ENCODE measurements at places on chromosomes 7 and 10.

DNA sequence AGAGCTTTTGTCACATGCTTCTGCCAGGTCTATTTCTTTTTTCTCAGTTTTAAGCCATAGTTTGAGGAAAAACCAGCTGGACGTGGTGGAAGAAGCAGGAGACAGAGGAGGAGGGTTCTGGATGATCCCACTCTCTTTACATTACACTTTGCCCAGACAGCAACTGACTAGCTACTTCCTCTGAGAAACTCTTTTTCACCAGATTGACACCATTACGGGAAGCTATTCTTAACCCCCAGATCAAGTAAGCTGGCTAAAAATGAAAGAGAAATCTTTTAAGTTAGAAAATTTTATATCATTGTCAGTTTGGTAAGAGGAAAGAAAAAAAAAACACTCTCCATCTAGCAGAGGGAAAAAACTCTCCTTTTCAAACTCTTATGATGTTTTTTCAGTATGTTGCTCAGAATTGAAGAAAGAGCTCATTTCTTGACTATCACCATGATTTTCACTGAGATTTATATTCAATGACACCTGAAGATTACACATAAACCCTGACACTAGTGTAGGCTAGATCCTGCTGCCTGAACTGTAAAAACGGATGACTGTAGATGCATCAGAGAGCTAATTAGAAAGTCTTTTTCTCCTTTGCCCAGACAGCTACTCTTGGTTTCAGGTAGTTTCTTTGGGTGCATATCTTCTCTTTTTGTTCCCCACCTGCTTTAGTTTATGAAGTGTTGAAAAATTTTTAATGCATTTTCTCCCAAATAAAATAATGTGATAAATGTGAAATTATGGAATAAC lies 203.1 kb downstream of the TFEC start:
- DNase-seq, result no peak

- DNase-seq, result no peak
These were observed 41.2 kb downstream of the TBC1D12 start for GRCh38 chr10:94443549-94443948.

DNA sequence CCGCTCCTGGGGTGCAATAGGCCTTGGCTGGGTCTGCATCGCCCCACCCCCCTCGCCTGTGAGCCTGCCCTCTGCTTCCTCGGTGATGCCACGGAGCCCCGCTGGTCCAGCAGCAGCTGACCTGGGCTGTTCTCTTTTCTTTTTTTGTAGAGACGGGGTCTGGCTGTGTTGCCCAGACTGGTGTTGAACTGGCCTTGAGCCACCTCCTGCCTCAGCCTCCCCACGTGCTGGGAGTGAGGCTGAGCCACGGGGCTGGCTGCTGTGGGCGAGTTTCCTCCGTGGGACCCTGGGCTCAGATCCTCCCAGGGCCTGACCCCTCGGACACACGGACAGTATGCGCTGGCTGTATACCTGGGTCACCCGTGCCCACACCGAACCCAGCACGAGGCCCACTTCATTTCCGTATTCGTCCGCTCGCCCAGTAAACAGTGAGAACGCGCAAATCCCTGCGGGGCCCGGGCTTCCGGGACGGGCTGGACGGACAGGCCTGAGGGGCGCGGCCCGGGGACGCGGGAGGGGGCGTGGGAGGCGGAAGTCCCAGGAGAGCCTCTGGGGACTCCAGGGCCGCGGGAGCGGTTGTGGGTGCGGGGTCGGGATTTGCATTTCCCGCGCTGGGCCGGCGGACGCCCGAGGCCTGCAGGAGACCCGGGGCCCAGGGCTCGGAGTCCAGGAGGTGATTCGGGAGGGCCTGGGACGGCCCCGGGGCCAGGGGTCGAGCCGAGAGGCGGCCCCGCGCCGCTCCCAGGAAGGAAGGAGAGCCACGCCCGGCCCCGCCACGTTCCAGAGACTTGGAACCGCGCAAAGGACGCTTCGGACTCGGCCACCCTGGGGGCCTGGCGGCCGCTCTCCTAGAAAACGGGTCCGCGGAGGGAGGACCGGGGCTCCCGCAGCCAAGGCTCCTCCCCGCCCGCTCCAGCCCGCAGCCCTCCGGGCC lies 57.7 kb upstream of the DNAJB6 start:
- no peak for DNase-seq

DNA sequence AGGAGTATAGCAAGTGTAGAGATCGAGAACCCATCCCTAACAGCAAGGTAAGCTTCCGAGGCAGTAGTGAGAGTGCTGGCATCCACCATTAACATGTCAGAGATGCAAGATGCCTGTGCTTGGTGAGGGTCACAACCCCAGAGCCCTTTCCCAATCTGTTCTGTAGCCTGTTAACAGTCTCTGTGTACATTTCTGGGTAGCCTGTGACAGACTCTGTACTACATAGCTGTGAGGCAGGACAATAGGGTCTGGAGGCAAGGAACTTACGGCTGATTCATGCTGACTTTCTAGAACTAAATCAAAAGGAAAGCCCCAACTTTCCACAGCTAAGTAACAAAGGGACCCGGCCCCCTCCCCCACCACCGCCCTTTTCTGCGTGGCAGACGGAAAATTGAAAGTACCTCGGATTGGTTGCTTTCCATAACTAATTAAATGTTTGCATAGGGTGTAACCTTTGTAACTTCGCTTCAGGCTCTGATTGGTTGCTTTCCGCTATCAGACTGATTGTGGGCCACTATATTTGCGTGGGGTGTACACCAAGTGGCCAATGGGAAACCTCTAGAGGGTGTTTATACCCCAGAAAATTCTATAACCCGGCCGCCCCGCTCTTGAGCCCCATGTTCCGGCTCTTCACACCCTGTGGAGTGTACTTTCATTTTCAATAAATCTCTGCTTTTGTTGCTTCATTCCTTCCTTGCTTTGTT lies 1.4 kb upstream of the TMEM168 start:
- no peak for DNase-seq

GRCh38 chr7:128437426-128438332 lies 18.0 kb upstream of the HILPDA start:
- DNase-seq, result no peak

GRCh38 chr7:28408105-28408959 lies 4.0 kb upstream of the CREB5 start:
- DNase-seq, result no peak

GRCh38 chr10:100128951-100129350 lies 47.3 kb upstream of the CPN1 start:
- DNase-seq, result no peak

- DNase-seq, result no peak
These were observed 109.4 kb downstream of the TRIM24 start for GRCh38 chr7:138569418-138569817.

- DNase-seq, result no peak
These were observed 283.8 kb upstream of the SHH start for GRCh38 chr7:156095908-156096539.

DNA sequence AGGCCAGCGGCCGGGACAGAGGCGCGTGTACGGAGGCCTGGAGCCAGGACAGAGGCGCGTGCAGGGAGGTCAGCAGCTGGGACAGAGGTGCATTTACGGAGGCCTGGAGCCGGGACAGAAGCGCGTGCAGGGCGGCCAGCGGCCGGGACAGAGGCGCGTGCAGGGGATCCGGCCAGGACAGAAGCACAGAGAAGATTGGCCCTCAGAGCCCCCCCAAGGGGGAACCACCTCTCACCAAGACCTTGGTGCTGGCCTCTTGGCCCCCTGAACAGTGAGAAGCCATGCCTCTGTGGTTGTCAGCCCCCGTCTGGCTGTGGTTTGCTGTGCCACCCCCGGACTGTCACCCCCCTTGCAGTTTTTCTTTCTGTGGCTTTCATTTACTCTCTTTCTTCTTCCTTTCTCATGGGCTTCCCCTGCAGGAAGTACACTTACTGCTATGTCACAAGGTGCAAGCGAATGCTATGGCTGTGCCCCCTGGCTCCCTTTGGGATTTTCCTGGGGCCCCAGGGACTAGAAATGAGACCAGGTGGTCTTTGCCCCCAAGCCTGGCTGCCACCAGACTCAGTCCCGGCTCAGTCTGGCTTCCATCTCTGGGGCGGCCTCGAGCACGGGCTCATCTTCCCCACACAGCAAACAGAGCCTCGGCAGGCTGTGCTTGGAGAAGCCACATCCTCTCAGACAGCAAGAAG lies 41.1 kb downstream of the INSIG1 start:
- DNase-seq, result no peak

DNA sequence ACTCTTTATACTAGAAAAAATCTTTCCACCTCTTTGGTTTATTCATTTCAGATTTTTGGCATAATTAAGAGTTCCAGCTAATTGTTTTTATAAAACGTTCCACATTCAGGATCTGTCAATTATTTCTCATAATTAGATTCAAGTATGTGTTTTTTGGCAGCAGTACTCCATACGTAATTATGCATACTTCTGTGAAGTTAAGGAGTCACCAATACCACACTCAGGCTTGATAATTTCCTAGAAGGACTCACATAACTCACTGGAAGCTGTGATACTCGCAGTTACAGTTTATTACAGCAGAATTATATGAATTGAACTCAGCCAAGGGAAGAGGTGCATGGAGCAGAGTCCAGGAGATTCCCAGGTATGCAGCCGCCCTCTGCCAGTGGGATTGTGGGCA lies 290.5 kb upstream of the AKR1E2 start:
- DNase-seq, result no peak

DNA sequence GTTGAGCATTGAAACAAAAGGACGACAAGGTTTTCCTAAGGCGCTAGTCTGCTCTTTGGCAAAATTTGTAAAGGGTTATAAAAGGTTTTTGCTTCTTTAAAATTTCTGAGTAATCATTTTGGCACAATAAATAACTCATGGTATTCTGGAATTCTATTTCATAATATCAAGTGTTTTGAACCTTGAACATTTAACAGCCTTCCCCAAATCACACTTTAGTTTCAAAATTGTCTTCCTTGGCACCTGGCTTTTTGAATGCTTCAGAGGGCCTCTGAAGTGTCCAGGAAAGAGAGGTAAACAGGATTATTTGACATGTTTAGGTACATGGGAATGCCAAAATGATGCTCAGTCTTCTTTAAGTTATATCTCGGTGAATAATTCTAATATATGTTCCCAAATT lies 220.8 kb downstream of the PHF14 start:
- no peak for DNase-seq

DNA sequence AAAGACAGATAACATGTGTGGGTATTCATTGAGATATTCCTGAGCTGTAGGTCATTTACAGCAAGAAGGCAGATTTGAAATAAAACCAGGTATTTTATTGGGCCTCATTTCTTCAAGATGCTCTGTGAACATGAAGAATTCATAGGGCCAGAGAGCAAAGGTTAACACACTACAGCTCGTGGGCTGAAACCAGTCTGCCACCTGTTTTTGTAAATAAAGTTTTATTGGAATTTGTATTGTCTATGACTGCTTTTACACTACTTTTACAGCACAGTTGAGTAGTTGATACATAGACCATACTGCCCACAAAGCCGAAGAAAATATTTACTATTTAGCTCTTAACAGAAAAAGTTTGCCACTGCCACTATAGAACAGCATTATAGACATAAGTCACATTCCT lies 22.1 kb upstream of the LIPA start:
- DNase-seq, result no peak

GRCh38 chr10:78169214-78169613 lies 135.6 kb downstream of the RPS24 start:
- no peak for DNase-seq

DNA sequence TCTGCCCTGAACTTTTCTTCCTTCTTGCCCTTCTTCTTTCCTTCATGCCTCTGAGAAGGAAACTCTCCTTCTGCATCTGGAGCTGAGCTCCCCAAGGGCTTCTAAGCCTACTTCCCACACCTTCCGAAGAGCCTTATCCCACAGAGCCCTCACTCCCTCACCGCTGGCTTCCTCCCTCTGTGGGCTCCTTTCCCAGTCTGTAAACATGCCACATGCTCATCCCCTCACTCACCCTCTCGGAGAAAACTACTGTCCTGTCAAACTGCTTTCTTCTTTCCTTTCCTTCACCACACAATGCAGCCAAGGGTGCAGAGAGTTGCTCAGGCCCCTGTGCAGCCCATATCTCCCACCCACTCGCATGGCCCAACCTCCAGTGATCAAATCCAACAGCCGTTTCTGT lies 18.1 kb downstream of the ANKRD16 start:
- no peak for DNase-seq

GRCh38 chr10:76302481-76302880 lies 871.1 kb downstream of the LRMDA start:
- no peak for DNase-seq

GRCh38 chr10:122054048-122055025 lies 65.4 kb downstream of the TACC2 start:
- DNase-seq, result peak; percentile 74

GRCh38 chr7:83410989-83411591 lies 237.8 kb downstream of the SEMA3E start:
- DNase-seq, result peak; percentile 80

- no peak for DNase-seq
These were observed 10.1 kb downstream of the TEX36 start for GRCh38 chr10:125672884-125673283.

DNA sequence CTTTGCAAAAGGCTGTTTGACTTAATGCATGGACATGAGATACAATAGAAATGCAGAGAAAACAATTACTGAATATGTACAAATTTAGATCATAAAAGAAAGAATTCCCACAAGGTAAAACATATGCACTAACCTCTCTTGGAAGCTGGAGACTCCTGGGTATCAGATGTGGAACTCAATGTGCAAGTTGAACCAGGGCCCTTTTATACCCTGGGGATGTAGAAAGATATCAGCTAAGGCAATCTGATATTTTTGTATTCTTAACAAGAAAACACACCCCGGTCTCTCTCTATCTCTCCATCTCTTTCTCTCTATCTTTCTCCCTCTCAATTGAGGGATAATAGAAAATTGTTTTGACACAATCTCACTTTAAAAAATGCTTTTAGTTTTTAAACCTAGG lies at the start of gene IDI2:
Gene IDI2 (minus strand): TSS at position 177 of the 400 bp plus-strand sequence. CDS start 1,136 bp downstream, outside the sequence.
- DNase-seq, result no peak

GRCh38 chr7:16929146-16929762 lies 47.5 kb upstream of the AGR3 start:
- DNase-seq, result no peak

DNA sequence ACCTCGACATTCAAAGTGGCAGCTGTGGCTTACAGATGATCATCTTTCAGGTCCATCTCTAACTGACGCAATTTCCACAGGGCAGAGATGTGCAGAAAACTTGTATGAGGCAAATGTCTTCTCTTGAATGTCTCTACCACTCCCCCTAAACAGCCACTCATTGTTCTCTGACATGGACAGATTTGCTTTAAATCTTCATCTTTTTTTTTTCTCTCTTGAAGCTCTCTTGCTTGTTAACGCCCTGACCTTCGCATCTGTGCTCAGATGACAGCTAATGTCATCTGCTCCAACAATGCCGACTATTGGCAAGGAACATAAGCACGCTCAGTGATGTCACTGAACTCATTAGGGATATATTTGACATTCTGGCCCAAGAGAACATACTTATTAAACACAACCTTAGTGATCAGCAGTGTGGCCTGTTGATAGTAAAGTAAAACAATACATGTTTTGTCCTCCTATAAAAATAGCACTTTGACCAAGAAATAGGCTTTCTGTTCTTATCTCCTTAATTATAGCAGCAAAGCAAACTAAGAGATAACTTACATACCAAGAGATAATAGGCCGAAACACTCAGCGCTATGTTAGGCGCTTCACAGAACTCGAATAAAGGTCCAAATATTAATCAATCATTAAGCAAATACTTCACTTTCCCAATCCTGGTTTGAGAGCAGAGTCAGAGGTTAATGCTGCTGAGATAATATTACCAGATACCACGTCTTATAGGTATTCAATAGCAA lies 583.5 kb downstream of the PARD3 start:
- DNase-seq, result no peak

- DNase-seq, result no peak
These were observed 8.8 kb downstream of the GSTO2 start for GRCh38 chr10:104277785-104278184.

GRCh38 chr10:44715136-44715535 lies 196.0 kb upstream of the TMEM72 start:
- peak; percentile 74 for DNase-seq

GRCh38 chr7:42714356-42714755 lies 197.5 kb downstream of the C7orf25 start:
- DNase-seq, result no peak
